ENCODE measurements at places on chromosomes 7 and 10.

DNA sequence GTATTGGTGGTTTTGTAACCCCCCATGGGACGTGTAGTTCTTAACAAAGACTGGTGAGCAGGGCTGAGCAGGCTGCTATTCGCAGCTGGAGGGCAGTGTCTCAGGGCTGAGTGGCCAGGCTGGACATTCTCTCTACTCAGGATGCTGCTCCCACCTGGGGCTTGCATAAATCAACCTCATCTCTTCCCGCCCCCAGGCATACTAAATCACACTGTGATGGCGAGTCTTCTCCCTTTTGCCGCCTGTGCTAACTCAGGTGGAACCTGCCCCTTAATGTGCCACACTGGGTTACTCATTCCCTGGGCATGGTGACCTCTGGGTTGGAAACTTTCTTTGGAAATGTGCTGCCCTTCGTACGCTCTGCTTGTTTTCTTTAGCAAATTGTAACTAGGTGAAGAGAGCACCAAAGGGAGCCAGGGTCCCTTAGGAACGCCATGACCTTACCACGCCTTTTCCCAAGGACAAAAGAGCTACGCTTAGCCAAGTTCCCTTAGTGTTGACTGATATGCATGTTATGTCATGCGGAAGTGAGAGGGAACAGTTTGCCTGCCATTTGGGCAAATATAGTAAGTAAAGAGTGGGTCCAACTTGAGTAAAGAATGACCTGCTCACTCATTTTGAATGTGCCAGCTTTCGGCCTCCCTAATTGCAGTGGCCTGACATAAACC is 40.4 kb upstream of the COBL start:
- no peak for DNase-seq

DNA sequence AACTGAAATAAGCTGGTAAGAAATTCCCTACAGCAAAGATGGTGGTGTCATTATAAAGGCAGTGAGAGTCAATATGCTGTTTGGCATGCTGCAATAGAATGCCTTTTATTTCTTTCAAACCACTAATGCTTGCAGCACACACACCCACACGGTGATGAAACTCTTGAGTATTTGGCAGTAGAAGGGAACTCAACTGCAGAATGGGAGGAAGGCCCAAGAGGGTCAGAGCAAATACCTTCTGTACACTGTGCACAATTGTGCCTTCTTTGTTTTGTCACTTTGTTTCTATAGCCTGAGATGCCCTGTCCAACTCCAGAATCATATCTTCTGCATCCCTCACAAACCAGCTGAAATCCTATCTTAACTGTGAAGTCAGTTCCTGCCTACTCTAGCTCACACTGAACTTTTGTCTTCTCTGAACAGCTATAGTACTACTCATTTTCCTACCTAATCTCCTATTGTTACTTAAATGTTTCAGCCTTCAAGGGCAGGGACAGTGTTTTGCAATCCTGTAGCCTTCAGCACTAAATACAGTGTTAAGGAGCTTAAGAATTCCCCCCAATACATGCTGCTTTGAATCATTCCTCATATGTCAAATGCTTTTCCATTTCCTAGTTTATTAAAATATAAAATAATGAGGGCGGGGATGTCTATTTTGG is 22.2 kb downstream of the MMS19 start:
- no peak for DNase-seq

- DNase-seq = no peak
Measured at GRCh38 chr10:104308439-104308903, 29.8 kb downstream of the ITPRIP start.

DNA sequence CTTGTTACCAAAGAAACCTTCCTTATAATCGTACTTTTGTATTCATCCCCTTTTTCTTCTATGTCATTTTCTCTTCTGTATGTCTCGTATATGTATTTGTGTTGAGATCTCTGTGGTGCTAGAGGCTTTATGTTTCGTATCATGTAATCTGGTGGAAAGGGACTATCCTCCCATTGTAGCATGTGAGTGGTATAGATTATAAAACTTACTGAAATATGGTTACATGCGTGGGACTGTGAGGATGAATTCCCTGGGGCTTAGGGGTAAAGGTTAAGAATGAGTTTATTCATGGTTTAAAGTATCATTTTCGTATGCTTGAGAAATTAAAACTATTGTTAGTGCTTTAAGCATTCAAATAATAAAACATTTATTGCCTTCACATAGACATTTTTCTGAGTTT is 141.9 kb downstream of the ANKRD7 start:
- DNase-seq = no peak

GRCh38 chr10:132162021-132162531 is 24.7 kb upstream of the DPYSL4 start:
- DNase-seq = no peak

DNA sequence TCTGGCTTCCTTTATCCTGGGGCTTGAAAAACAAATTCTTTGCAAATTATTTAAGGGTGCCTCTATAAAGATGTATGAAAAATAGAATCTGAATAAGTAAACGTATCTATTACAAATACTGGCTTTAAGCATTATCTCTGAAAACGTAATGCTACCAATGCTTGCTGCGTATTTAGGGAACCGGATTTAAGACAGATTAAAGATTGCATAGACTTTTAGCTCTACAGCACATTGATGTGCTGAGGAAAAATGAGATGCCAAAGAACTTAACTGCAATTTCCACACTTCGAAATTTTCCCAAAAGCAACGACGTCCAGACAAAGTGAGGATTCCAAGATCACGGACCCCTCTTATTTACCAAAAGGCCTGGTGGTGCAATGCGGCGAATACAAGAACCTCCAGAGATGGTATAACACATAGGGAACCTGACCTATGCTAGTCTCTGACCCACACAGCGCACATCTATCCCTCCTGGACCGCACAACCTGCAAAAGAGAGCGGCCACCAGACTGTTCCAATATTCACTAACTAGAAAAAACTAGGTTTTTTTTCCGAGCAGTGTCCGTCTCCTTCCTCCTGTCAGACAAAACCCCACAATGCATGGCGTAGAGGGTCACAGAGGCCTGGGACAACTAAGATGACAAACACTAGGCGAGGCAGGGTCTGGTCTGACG is 34.3 kb upstream of the PHF14 start:
- no peak for DNase-seq

GRCh38 chr7:101031082-101031481 is 11.2 kb downstream of the MUC17 start:
- DNase-seq = no peak

DNA sequence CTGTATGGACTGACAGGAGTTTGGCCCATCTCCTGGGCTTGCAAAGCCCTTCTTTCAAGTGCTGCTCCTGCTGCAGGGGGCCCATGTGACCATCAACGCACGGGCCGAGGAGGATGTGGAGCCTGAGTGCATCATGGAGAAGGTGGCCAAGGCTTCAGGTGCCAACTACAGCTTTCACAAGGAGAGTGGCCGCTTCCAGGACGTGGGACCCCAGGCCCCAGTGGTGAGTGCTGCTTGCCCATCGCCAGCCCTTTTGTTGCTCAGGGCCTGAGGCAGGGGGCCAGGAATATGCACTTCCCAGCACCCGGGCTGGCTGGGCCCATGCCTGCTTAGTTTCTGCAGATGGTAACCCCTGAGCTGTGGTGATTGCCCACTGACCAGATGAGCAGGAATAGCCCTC is 8.7 kb downstream of the PGAM2 start:
- no peak for DNase-seq

DNA sequence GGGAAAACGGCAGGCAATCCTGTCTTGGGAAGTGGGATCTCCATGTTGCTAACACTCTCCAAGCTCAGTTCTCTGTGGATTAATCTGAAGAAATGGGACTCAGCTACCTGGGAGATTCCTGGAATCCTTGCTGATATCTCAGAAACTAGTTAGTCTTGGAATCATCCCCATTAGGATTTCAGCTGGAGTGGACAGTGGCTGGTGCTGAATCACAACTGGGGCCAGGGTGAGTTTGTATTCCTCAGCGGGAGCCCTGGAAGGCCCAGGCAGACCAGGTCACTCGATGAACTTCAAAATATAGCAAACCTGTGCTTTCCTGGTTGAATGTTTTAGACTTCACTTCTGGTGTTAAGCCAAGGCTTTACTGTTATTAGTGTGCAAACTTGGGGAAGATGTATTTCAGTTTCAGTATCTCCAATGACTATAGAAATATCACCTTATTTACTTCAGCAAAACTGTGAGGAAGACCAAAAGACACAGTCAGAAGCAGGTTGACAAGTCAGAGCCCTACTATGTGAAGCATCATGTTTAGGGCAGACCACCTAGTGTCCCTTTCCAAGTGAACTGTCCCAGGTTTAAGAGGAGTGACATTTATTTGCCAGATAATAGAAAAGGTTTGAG is 126.1 kb downstream of the AOAH start:
- DNase-seq = no peak

- no peak for DNase-seq
Measured at GRCh38 chr7:133775201-133775600, 351.9 kb upstream of the LRGUK start.

- no peak for DNase-seq
Measured at GRCh38 chr7:108869070-108869469, 299.4 kb downstream of the DNAJB9 start.

DNA sequence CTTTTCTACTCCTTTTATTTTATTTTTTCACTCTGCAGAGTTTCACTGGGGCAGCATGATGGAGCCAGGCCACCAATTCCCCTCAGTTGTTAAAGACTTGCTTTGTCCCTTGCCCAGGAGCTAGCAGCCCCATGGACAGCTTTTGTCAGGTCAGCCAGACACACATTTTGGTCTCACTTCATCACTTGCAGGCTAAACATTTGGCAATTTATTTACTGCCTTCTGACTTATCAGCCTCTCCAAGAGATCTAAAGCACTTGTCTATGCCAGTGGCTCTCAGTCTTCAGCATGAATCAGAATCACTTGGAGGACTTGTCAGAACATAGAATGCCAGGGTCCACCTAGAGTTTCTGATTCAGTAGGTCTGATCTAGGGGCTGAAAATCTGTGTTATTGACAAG is 66.4 kb upstream of the GDF10 start:
- DNase-seq = no peak

DNA sequence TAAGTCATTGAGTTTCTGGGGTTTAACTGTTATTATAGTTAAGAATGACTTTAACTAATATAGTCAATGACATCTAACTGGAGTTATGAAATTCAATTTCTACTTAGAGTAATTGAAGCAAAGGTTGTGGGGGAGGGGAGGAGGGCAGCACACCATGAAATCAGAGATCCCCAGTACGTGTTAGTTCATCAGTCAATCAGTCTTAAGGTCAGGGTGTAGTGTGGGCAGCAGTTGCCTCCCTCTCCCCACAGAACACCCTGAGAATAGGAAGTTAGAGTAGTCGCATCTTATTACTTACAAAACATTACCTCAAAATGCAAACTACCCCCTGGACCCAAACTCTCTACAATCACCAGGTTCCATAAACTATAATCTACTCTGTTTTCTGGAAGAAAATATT is 7.0 kb upstream of the HPS1 start:
- DNase-seq = no peak

GRCh38 chr10:33975481-33975880 is 641.0 kb upstream of the NRP1 start:
- DNase-seq = no peak

- no peak for DNase-seq
Measured at GRCh38 chr7:36301914-36302771, 87.5 kb upstream of the ANLN start.

GRCh38 chr7:77359599-77359998 is 56.5 kb downstream of the GSAP start:
- no peak for DNase-seq

- no peak for DNase-seq
Measured at GRCh38 chr10:60549686-60550085, 160.0 kb upstream of the ANK3 start.

- no peak for DNase-seq
Measured at GRCh38 chr7:101784292-101785127, 32.9 kb upstream of the CUX1 start.

GRCh38 chr10:128519581-128519980 is 393.4 kb upstream of the MKI67 start:
- no peak for DNase-seq

DNA sequence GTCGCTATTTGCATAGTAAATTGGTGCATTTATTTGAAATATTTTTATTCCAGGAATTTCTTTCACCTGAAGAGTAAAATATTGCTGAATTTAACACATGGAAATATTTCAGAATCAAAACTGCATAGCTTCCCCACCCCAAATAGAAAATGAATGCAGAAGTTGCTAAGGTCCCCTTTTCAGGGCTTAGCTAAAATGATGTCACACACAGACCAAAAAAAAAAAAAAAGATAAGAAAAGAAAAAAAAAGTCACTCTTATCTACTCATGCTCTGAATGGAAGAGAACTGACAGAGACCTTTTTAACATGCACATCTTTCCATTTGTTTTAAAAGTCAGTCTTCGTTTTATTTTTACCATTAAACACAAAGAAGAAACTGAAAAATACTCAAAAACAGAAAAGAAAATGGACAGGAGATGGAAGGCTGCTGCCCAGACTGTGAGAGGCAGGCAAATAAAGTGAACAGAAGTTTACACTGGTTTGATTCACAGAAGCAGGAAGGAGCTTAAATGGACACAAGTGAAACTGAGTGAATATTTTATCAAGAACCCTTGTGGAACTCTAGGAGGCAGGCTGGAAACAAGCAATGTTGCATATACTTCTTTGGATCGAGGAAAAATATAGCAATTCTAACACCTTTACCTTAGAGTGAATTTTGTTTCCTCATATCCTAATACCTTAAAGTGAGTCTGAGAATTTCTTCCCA is 32.0 kb downstream of the PSMC2 start:
- DNase-seq = no peak

- no peak for DNase-seq
Measured at GRCh38 chr7:153188630-153189029, 429.1 kb downstream of the ACTR3B start.

DNA sequence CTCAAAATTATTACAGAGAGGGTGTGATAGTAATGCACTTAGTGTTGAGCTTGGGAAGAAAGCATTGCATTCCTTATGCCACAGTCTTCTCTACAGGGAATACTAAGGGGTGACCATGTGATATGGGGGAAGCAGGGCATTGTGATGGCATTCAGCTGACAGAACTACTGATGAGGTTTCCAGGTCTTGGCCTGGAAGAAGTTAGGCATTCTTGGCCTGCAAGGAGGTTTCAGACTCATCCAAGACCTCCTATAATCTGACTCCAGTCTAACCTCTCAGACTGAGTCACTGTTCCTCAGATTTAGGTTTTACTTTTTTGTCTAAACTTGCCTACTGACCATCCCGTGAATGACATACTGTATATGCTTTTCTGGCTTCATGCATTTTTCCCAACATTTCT is 7.9 kb downstream of the STMP1 start:
- no peak for DNase-seq

- no peak for DNase-seq
Measured at GRCh38 chr10:127353544-127353943, 157.2 kb upstream of the INSYN2A start.

GRCh38 chr10:36493516-36493880 is 631.9 kb upstream of the ANKRD30A start:
- no peak for DNase-seq

GRCh38 chr7:133983685-133984419 is 143.3 kb upstream of the LRGUK start:
- no peak for DNase-seq

- DNase-seq = no peak
Measured at GRCh38 chr10:45374350-45375052, 485 bp downstream of the ALOX5 start.

DNA sequence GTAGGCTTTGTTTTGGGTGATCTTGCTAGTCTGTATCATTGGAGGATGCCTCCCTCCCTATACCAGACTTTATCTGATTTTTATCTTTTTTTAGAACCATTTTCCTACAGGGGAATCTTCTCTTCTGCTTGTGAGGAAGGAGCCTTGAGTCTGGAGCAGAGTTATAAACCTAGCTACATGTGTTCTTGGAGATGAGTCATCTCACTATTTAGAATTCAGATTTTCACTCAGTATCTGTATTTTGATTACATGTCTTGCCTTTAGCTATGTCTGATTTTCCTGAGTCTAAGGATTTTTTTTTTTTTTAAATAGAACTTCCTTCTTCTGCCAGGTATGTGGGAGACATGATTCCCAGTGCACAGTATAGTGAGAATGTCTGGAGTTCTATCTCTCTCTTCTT is 211.6 kb upstream of the MBL2 start:
- DNase-seq = no peak

Data from esophagus squamous epithelium (tissue), 5 donors.